ENCODE measurements at places on chromosomes 7 and 10.
A peak's percentile ranks its signal among the peaks of the same experiment; 100 is the strongest.

DNA sequence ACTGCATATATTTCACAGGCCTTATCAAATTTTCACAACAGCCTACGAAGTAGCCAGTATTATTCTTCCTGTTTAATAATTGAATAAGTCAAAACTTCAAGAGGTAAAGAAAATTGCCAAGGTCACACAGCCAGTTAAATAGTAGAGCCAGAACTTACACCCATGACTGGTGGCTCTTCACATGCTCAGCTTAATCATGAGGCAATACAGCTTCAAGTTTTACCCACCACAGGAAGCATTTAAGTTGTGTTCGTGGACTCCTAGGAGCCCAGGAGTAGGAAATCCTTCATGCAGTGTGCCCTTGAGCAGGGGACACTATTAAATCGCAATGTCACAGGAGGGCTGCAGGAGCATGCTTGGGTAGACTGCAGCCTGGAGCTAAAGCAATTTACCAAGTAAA is 11.1 kb downstream of the LIPA start:
- no peaks in the 10 kb centered on the region for H3K36me3 ChIP-seq
- no peak for DNase-seq
- no peak overlapping the region for H3K4me3 ChIP-seq
- H3K27ac ChIP-seq = no peak overlapping the region
- H3K4me1 ChIP-seq = no peaks in the 10 kb centered on the region

- DNase-seq = no peak
- no peak overlapping the region for H3K27ac ChIP-seq
- no peak overlapping the region for H3K4me3 ChIP-seq
- H3K36me3 ChIP-seq = no peaks in the 10 kb centered on the region
Measured at GRCh38 chr10:118214776-118215175, 127.3 kb downstream of the FAM204A start.

- no peaks in the 10 kb centered on the region for H3K4me1 ChIP-seq
- H3K27me3 ChIP-seq = no peaks in the 10 kb centered on the region
- no peaks in the 10 kb centered on the region for H3K36me3 ChIP-seq
- DNase-seq = no peak
- no peak overlapping the region for H3K4me3 ChIP-seq
Measured at GRCh38 chr10:70907637-70908405, 19.5 kb upstream of the PCBD1 start.

GRCh38 chr7:158362001-158362400 is 225.6 kb downstream of the PTPRN2 start:
- H3K4me1 ChIP-seq = no peaks in the 10 kb centered on the region
- H3K4me3 ChIP-seq = no peak overlapping the region
- H3K27me3 ChIP-seq = no peaks in the 10 kb centered on the region
- no peak overlapping the region for H3K27ac ChIP-seq

DNA sequence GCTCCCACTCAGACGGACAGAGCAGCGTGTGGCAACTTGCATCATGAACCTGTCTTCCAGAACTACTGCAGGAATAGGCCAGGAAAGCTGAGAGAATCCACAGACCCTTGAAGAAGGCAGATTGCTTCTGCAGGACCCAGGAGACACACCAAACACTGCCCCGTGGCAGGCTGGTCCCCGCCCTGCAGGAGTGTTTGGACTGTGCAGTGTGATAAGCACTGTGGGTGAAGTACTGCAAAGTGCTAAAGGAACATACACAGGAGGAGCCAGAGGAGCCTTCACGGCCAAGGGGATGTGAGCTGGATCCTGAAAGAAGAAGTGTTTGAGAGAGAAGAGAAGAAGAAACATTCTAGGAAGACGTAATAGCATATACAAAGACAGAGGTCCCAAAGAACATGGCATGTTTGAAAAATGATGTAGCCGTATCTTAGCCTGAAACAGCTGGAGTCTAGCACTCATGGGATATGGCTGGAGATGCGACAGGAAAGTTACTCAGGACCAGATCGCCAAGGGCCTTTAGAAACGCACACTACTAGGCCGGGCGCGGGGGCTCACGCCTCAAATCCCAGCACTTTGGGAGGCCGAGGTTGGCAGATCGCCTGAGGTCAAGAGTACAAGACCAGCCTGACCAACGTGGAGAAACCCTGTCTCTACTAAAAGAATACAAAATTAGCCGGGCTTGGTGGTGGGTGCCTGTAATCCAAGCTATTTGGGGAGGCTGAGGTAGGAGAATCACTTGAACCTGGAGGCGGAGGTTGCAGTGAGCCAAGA is 96.9 kb upstream of the RHEB start:
- no peaks in the 10 kb centered on the region for H3K27me3 ChIP-seq
- no peaks in the 10 kb centered on the region for H3K36me3 ChIP-seq
- no peak for DNase-seq
- H3K4me3 ChIP-seq = no peak overlapping the region
- H3K4me1 ChIP-seq = no peaks in the 10 kb centered on the region

DNA sequence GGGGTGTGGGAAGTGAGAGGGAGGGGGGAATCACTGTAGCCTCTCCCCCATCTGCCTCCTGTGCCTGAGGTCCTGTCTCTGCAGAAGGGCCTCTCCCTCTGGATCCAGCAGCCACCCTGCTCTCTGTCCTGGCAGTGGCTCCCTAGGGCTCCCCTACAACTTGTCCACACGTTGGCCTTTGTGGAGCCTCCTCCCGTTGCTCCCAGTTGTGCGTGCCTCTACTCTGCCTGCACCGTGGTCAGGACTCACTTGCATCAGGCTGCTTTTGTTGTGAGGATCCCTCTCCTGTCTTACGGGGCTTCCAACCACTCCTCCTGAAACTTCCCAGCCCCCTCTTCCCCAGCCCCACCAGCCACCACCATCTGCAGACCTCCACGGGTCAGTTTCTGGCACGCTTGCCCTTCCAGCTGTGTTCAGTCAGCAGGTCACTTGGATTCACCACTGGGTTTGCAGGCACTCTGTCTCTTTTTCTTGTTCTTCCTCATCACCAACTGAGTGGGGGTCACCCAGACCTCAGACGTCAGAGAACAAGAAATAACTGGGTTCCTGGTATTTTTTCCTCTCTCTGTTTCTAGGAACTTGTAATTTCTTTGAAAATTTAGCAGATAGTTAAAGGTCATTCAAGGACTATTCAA is 62.3 kb downstream of the RAMP3 start:
- H3K27ac ChIP-seq = no peak overlapping the region
- H3K4me3 ChIP-seq = no peak overlapping the region
- DNase-seq = no peak
- no peaks in the 10 kb centered on the region for H3K36me3 ChIP-seq
- H3K27me3 ChIP-seq = peaks cover 30% of the 10 kb centered on the region

GRCh38 chr7:13727279-13727678 is 262.2 kb downstream of the ETV1 start:
- no peak for DNase-seq
- H3K36me3 ChIP-seq = no peaks in the 10 kb centered on the region
- no peak overlapping the region for H3K4me3 ChIP-seq
- H3K27ac ChIP-seq = no peak overlapping the region
- no peaks in the 10 kb centered on the region for H3K4me1 ChIP-seq

DNA sequence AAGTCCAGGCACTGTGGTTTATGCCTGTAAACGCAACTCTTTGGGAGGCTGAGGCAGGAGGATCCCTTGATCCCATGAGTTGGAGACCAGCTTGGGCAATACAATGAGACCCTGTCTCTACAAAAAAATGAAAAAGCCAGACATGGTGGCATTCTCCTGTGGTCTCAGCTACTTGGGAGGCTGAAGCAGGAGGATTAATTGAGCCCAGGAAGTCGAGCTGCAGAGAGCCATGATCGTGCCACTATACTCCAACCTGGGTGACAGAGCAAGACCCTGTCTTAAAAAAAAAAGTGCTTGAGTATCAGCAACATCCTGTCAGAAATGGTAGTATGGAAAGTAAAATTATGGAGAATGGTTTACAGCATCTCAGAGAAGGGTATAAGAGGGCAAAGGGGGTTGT is 11.6 kb downstream of the APBB1IP start:
- no peaks in the 10 kb centered on the region for H3K27me3 ChIP-seq
- H3K4me3 ChIP-seq = peak overlapping the region; percentile 79
- peaks cover 63% of the 10 kb centered on the region for H3K4me1 ChIP-seq
- no peak for DNase-seq

DNA sequence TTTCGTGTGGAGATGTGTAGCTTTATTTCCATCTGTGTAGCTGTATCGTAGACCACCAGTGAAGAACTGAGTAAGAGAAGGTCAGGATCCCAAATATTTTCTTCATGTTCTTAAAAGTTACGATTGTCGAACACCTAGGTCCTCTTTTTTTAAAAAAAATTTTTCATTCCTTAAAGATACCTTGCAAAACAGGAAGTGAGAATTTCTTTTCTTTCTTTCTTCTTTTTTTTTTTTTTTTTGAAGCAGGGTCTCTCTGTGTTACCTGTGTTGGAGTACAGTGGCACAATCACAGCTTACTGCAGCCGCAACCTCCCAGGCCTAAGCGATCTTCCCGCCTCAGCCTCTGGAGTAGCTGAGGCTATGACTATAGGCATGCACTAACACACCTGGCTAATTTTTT is 60.8 kb downstream of the PHTF2 start:
- H3K27me3 ChIP-seq = no peaks in the 10 kb centered on the region
- DNase-seq = no peak
- peaks cover 23% of the 10 kb centered on the region for H3K4me1 ChIP-seq
- peaks cover 31% of the 10 kb centered on the region for H3K36me3 ChIP-seq

GRCh38 chr10:77604941-77605351 is 32.7 kb downstream of the KCNMA1 start:
- no peaks in the 10 kb centered on the region for H3K27me3 ChIP-seq
- H3K4me1 ChIP-seq = peaks cover 6% of the 10 kb centered on the region
- no peak overlapping the region for H3K4me3 ChIP-seq
- H3K27ac ChIP-seq = no peak overlapping the region

DNA sequence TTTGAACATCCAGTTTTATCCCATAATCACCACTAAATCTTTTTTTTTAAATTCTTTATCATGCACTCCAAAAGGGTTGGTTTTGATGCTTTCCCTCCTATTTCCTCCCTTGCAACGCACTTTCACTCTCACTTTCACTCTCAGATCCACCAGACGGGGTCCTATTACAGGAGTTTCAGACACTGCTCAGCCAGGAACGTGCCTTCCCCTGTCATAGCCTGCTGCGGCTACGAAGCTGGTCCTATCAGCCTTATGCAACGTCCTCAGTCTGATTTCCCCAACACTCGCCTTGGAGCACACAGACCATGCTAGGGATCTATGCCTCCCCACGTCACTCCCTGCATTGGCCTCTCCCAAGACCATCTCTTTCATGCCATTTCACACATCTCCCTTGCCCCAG is 23.4 kb downstream of the ZPBP start:
- H3K36me3 ChIP-seq = peaks cover 3% of the 10 kb centered on the region
- peak overlapping the region; percentile 91 for H3K4me3 ChIP-seq
- H3K27me3 ChIP-seq = peaks cover 11% of the 10 kb centered on the region

DNA sequence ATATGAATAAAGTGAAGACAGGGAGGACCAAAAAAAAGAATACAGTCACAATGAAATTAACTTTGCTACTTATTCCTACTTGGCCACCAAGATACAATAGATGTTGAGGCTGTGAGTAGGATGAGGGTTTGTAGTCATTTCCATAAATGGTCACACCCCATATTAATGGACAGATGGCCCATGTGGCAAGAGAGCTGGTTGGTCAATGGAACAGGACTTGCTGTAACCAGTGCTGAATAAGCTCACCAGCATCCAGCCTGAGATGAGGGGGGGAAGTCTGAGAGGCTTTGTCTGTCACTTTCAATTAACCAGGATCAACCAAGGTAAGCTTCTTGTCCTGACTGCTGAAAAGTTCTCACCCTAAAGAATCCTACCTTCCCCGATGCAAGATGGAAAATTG is 130.4 kb upstream of the KCNMA1 start:
- no peak overlapping the region for H3K27ac ChIP-seq
- no peak overlapping the region for H3K4me3 ChIP-seq
- no peaks in the 10 kb centered on the region for H3K36me3 ChIP-seq
- peaks cover 17% of the 10 kb centered on the region for H3K27me3 ChIP-seq
